ENCODE measurements at places on chromosomes 2 and 18.

DNA sequence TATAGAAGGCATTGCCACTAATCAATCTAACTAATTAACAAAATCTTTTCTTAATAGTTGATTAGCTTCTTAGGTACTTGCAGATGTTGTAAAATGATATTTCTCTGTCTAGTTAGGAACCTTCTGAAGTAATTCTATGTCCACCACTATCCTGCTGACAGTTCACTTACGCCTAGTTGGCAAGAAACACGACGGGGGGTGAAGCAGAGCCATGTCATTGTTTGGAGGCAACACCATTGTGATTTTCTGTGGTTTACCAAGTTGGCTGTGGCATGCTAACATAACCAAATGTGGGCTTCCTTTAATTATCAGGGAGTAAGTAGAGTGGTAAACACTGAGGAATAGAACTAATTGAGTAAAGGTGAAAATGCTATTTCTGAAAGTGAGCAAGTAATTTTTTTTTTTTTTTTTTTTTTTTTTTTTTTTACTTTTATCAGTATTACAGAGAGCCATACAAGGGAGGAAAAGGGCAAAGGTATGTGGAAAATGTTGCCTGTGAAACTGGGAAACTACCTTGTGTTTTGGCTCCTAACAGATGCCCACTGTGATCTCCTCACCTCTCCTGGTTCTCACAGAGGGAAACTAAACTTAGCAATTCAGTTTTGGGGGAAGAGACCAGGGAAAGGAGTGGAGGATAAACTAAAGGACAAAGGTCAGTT lies 126.8 kb downstream of the MEIS1 start:
- DNase-seq = no peak

DNA sequence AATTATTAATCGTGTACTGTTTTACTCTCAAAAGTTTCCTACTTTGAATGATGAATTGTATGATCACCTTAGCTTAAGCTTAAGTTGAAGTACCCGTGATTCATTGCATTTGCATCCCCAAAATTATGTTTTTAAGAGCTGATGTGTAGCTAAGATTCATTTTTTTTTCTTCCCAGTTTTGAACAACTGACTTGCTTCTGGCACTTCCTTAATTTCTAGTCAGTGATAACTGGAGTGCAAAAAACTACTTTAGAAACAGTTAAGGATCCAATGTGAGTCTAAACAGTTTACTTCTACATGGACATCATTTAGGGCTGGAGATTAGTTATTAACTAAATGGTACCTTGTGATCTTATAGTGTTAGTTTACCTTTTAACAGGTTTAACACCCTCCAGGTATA lies 124.0 kb upstream of the CAVIN2 start:
- no peak for DNase-seq

GRCh38 chr2:43224571-43225092 lies 1.8 kb downstream of the ZFP36L2 start:
- DNase-seq = peak; percentile 49

- no peak for DNase-seq
Observed at GRCh38 chr2:112680666-112681101, 34.9 kb downstream of the SLC20A1 start.

DNA sequence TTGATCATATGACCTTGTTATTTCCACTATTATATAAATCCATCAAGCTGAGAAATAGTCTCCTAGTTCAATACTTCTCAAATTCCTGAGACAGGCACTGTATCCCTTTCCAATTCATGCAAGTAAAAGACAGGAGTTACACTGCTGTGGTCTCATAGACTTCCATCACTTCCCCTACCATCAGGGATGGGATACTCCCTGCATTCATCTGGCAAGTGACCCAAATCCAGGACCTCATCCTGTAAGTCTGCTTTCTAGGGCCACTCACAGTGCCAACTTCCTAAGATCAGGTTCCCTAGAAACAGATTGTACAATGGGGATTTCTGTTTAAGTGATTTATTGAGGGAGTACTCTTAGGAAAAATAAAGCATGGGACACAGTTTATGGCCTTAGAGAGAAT lies 424.0 kb upstream of the CDH7 start:
- DNase-seq = no peak

GRCh38 chr2:72136331-72136730 lies 11.3 kb downstream of the CYP26B1 start:
- no peak for DNase-seq

GRCh38 chr2:64133828-64134227 lies 10.4 kb downstream of the PELI1 start:
- DNase-seq = no peak

DNA sequence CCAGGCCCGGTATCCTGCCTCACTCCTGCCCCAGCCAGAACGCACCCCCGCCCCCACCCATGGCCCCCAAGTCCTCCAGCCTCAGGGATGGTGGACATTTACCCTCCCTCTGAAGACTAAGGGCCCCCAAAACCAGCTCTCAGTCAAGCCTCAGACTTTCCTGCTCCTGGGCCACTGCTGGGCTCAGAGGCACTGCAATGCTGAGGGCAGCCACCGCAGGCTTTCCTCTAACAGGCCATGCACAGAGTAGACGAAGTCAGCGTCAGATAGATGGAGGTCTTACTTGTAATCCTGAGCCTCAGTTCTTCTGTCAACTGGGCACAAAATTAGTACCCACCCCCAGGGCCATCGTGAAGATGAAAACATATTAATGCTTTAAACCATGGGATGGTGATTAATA lies 92.6 kb downstream of the TTC32 start:
- no peak for DNase-seq

GRCh38 chr2:74876081-74876886 lies 42.4 kb downstream of the HK2 start:
- DNase-seq = peak; percentile 77

DNA sequence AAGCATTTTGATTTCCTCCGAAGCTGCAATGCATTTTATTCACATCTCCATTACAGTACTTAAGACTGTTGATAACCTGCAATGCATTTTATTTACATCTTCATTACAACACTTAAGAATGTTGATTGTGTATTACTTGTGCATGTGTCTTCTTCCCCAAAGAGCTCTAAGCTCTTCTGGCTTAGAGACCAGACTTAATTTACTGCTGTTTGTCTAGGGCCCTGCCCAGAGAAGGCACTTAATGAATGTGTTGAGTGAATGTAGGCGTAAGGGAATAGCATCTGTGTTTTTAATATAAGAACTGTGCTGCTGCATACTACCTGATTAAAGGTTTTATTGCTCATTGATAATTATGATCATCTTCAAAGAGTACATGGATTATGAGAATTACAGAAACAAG lies 295.6 kb downstream of the ZNF385B start:
- DNase-seq = no peak

DNA sequence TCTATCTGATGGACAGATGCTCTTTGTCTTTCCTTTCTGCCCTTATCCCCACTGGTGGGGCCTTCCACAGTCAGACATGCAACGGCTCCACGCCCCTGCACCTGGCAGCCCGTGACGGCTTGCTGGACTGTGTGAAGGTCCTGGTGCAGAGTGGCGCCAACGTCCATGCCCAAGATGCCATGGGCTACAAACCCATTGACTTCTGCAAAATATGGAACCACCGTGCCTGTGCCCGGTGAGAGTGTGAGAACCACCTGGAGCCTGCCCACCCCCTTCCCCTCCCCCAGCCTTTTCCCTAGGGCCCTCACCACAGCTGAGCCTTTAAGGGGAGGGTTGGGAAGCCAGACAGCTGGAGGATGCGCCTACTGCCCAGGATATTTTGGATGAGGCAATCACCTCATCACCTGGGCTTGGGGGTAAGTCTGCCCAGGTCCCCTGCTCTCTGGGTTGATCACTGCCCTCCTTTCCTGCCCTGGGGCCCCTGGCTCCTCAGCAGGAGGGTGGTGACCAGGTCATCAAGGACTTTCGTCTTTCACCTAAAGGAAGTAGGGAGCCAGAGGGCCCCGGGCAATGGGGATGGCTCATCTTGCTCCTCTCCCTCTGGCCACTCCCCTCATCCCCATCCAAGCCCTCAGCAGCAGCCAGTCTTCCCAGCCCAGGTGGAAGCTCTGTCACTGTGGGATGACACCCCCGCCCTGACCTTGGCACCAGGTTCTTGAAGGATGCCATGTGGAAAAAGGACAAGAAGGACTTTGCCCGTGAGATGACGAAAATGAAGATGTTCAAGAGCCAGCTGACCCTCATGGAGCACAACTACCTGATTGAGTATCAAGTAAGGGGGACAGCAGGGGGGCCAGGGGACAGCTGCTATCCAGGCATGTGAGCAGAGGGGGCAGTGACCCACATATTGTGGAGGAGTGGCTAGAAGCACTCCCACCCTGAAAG lies 3.7 kb downstream of the ANKRD53 start:
- DNase-seq = no peak

DNA sequence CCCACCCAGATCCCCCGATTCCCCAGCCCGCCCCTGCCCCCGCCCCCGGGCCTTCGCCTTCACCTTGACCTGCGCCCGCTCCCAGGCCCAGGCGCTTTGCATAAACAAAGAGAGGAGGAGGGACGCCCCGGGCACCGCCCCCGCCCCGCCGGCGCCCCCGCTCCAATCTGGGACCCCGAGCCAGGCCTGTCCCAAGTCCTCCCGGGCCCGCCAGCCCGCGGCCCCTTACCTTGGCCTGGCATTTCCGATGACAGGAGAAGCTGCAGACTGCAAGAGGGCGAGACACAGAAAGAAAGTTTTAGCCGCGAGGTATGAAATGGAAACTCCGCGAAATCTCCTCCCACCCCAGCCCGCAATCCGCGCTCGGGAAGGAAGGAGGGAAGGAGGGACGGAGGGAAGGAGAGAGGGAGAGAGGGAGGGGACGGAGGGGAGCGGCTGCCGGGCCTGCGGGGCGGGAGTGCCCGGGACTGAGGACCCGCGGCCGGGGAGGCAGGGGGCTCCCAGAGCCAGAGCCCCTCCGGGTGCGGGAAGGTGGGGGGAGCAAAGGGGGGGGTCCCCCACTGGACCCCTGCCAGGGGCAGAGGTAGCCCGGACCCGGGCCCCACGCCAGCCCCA lies 24.2 kb downstream of the TNS1 start:
- DNase-seq = no peak

DNA sequence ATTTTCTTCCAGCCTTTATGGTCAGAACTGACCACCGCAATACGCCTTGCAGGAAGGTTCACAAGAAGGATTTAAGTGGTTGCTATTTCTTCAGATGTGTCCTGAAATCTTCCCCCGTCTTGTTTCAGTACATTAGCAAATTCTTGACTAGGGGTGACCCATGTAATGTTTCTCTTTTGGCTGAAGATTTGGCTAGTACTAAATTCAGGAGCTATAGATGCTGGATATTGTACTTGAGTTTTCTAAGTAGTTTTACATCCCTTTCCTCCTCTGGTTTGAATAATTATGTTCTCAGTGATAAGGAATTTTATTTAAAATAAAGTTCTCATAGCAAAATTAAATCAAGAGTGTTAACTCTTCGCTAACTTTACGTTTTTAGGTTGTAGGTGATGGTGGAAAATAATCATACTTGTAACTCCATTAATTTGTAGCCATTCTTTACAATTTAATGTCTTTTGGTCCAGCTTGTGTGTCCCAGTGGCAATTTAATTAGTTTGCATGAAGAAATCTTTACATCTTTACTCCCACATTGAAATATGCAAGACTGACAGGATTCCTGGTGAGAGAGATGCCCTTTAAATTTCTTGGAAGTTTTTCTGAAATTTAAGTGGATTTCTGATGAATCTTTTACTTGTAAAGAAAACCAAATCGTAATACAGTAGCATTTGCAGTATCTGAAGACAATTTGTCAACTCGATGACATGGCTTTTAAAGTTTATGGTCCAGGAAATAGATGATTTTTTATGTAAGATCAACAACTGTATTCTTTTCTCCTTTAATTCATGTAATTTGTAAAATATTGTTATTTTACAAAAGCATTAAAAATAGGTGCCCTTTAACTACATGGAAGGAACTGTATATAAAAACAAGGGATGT lies 2.8 kb downstream of the PHLPP1 start:
- DNase-seq = no peak

DNA sequence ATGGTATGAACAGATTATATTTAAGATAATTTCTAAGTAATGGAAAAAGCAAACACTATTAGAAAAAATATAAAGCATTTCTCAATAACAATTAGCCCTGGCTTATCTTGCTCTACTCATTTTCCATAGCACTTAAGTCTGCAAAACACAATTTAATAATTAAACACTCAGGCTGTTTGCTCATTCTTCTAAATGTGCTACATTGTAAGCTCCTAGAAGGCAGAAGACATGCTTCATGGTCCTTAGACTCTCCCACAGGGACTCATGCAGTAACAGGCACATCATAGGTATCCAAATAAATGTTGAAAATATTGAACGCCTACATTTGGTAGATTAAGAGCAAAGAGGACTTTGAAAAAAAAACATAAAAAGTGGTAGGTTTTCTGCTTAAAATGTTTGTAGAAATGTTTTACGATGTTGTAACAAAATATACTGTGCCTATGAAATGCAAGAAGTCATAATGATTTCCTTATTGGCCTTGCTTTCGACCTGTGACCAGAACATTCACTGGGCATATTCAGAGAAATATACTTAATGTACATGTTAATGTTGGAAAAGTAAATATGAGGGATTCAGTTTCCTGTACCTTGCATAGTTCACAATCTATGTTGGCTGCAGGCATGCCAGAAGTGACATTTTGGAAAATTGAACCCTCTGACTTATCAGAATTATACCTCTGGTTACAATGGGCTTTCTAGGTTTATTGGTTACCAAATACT lies 27.2 kb downstream of the G6PC2 start:
- no peak for DNase-seq

DNA sequence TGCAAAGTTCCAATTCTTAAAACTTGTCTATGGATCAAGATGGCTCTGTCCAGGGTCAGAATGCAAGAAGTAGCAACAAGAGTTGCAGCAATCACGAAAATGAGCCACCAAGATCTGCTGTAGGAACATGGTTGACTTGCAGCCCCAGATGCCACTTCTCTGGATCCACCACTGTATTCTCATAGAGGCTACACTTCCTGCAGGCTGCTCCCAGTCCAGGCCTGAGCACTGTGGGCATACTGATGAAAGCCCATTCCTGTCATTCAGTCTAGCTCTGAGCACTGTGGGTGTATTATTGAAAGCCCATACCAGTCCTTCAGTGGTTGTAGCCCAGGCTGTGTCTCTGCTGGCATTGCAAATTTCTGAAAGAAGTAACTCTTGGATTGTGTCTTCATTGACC lies 213.9 kb upstream of the AGAP1 start:
- DNase-seq = no peak

- no peak for DNase-seq
Observed at GRCh38 chr2:99918389-99918788, 224.0 kb downstream of the AFF3 start.

DNA sequence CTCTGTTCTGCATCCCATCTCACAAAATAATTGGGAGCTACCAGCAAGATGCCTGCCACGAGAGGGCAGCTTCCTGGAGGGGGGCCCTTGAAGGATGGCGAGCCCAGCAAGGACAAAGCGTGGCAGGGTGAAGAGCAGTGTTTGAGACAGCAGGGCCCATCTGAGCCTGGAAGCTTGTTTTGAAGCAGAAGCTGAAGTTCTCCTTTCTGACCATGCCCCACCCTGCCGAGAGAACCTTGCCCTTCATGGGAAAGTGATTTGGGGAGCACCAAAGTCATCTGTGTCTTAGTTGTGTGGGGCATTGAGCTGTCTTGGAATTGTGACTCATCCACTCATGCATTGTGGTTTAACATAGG lies 216.3 kb downstream of the BCL11A start:
- DNase-seq = no peak

DNA sequence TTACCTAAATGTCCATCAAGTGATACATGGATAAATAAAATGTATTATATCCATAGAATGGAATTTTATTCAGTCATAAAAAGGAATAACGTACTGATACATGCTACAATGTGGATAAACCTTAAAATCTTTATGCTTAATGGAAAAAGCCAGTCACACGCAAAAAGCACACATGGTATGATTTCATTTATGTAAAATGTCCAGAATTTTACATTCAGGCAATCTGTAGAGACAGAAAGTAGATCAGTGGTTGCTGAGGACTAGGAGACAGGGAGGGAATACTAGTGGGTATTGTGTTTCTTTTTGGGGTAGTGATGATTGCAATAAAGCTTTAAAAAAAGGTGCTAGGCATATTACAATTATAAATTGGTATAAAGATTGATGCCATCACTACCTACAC lies 30.7 kb upstream of the CD302 start:
- no peak for DNase-seq
